Fibroblast of the aortic adventitia (primary cell): ENCODE measurements at places on chromosomes 6 and 20.

GRCh38 chr6:120147071-120147871, 797.7 kb upstream of the MAN1A1 start:
- DNase-seq, result no peak

DNA sequence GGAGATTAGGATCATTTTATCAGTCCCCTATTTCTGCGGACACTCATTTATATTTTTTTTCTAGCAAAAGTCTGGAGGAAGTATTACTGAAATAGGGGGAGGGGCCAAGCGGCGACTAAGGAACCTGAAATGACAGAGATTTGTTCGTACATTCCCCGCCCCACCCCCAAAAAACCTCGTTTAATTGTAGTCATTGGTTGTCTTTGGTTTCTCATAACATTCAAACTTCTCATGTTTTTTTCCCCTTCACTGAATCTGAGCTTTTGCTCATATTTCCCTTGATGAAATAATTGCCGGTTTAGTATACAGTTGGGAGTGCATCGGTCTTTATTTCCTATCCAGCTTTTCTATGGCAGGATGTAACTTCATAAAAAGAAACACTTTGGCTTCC, 768 bp upstream of the FYN start:
- no peak for DNase-seq

DNA sequence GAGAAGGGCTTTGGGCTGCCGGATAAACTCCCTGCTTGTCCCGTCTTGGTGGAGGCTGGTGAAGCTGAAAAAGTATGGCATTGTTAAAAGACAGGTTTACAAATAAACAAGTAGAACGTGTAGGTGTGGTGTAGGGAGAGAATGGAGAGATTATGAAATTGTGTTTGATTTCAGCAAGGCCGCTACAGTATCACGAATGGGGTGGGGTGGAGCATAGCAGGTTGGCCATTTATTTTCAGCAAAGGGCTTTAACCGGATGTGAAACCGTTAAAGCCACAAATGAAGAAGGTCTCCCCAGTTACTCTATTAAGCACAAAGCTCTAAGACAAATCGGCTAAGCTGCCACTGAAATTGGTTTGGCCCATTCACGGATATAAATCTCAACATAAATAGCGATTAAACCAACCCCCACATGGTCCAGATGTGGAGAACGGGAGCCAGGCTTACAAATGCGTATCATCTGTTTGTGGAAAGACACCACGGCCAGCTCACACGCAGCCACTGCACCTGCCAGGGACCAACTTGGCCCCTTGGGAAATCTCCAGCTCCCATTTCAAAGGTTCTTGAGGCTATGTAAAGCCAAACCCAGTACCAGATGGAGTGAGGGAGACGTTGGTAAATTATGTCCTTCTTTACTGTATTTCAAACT, 94.0 kb downstream of the ZMYND8 start:
- no peak for DNase-seq

GRCh38 chr6:41824571-41825569, 37.4 kb downstream of the TOMM6 start:
- no peak for DNase-seq

- no peak for DNase-seq
These were observed 3.9 kb downstream of the CDH26 start for GRCh38 chr20:59962155-59962554.

GRCh38 chr20:1462834-1463233, 3.8 kb downstream of the NSFL1C start:
- no peak for DNase-seq

DNA sequence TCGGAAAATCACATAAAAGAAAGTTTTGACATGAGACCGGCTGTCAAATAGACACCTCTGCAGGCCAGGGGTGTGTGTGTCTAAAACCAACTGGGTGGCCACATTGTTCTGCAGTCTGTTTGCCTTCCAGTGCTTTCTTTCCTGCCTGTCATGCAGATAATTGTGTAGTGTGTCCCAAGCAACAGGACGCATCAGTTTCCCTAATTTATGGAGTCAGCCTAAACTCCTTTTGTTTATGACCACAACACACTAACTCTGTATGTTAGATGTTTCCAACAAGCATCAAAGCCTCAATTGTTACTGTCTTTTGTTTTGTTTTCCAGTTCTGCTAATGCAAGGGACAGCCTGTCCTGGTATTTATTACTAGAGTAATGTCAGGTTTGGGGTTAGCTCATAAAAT, 205.7 kb downstream of the ATXN1 start:
- no peak for DNase-seq

GRCh38 chr6:111564482-111564945, 41.2 kb downstream of the TRAF3IP2 start:
- peak; percentile 43 for DNase-seq

- no peak for DNase-seq
These were observed 125.3 kb upstream of the PROKR2 start for GRCh38 chr20:5442101-5442500.

DNA sequence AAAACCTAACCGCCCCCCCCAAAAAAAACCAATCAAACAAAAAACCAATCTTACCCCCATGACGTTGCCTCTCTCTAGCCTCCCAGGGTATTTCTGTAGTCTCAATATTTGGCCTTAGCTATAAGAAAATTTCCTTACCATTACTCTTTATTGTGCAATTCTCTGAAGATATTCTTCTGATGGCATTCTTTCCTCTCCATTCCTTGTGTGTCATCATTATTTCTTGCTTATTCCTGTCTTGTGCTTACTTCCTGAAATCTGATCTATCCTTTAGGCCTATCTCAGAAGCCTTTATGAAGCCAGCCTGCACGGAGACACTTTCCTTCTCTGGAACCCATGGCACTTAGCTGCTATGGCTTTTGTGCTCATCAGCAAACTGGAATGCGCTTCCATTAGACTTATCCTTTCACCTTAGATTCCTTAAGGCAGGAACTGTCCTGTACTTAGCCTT, 65.9 kb upstream of the DDR1 start:
- peak; percentile 91 for DNase-seq

DNA sequence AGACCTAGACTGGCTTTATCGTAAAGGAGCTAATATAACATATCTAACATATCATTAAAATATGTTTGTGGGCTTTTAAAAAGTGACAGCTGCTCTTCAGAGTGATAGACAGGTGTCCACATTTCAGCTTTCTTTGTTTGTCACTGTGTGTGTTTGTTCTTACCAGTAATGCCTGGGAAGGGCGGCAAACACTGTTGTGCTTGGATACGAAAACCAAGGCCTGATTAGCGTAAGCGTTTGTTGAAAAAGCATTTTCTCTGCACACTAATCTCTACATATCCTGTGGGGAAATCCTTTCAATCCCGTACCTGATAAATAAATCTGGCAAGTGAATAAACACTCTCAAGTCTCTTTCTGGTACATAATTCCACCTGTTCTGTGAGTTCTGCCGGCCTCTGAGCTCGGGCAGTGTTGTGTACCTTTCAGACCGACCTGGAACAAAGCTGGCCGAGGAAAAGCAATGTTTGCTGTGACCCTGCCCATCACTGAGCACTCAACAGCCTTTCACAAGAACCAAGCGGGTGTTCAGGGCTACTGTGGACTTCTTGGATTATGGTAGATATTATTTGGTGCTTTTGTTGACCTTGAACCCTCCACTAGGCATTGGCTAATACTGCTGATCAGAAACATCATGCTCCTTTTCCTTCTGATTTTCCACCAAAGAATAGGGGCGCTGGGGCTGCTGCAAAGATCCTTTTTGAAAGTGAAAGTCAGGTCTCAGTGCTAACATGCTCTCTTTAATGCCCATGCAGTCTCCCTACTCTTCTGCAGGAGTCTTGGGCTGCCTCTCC, 100.4 kb downstream of the CD83 start:
- no peak for DNase-seq

GRCh38 chr6:109628158-109629000, 62.6 kb downstream of the AK9 start:
- no peak for DNase-seq

GRCh38 chr6:142387997-142388815, 86.4 kb downstream of the ADGRG6 start:
- DNase-seq, result peak; percentile 81

DNA sequence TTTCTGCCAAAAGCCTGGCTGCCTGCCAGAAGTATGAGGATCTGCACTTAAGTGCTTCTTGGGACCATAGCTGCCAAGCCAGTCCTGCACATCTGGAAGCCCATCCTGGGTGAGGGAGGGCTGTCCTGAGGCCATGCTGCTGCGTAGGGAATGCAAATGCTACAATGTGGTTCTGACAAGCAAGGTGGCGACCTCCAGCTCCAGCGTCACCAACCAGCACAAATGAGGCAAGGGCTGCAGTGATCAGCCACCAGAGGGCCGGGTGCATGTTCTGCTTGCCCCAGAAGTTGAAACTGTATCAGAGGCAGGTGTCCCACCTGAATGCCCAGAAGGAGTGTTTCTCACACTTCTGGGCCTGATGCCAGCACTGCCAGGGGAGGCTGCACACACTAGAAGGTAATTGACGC, 99.1 kb upstream of the KCNQ5 start:
- no peak for DNase-seq

- peak; percentile 47 for DNase-seq
These were observed 113.9 kb downstream of the EDN1 start for GRCh38 chr6:12403947-12404647.

DNA sequence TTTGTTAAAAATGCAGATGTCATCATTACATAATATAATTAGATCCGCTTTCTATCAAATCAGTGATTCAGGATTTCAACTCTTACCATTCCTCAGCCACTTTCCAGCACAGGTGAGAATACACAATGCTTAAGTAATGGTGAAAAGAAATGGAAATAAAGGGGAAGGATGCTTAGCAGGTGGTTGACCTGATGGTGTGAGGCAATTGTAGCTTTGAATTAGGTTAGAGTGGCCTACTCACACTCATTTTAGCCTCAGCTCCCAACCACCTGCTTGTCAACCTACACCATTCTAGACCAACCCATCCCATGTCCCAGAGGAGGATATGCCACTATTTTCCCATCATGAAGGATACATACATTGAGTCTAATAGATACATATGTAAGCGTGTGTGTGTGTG, 138.1 kb downstream of the DNAH8 start:
- DNase-seq, result no peak

DNA sequence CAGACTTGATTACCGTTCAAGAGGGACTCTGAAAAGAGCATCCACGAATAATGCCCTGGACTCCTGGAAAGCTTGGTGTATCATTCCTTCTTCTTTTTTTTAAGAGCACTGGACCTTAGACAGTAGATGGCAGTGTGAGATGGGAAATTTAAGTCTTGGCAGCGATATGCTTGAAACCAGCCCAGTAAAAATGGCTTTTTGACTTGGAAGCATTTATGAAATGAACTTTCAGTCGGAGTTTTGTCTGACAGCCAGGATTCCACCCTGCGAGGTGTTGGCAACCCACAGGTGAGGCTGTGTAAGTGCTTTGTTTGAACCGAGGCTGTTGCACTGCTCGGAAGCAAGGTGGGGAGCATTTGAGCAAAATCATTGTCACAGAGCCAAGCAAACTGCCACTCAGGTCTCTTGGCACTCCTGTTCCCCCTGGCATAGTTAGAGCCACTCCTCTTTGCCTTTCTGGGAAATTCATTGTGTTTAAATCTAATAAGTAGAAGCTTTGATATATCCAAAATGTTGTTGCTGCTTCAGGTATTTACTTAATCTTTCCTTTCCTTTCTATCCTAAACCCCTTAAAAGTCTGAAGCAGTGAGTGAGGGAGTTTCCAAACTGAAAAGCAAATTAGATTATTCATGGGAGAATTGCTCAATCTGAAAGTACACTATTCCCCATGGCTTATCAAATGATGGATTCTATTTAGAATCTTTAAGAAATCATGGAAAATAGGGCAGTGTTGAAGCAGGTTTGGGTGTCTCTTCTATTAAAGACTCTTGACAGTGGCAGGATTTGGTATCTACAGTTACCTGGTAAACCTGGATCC, 272.8 kb upstream of the SLC35B3 start:
- DNase-seq, result no peak

- peak; percentile 4 for DNase-seq
These were observed 33.8 kb upstream of the AKAP12 start for GRCh38 chr6:151205721-151206600.

DNA sequence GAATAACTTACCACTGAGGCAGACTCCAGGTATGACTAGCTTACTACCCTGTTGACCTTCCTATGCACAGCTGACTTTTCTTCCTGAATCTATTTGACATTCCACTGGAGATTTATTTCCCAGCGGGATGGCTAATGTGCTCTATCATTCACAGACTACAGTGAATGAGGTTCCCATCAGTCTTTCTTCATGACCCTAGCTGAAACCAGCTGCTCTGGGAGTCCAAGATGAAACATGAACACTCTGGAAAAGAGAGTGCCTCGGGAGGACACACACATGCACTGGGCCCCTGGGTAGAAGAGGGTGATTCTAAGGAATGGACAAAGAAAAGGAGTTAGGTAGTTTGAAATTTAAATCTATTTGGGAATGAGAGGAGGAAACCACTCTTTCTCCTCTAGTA, 82.6 kb upstream of the DST start:
- DNase-seq, result no peak

DNA sequence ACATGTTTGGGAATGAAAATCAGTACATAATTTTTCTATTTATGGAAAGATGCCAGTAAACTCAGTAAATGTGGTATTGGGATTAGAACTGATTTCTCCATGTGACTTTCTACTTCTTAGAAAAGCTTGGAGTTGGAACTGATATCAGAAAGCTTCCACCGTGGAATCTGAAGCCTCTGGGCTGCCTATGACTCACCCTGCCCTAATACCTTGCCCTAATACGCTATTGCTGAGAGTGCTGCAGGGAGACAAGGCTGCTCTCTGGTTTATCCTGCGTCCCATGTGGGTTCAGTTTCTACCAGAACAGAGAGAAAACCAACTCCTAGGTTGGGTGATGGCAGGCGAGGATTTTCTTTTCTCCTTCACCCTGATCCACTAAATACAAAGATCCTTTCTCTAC, 3.3 kb upstream of the STMND1 start:
- DNase-seq, result peak; percentile 19

DNA sequence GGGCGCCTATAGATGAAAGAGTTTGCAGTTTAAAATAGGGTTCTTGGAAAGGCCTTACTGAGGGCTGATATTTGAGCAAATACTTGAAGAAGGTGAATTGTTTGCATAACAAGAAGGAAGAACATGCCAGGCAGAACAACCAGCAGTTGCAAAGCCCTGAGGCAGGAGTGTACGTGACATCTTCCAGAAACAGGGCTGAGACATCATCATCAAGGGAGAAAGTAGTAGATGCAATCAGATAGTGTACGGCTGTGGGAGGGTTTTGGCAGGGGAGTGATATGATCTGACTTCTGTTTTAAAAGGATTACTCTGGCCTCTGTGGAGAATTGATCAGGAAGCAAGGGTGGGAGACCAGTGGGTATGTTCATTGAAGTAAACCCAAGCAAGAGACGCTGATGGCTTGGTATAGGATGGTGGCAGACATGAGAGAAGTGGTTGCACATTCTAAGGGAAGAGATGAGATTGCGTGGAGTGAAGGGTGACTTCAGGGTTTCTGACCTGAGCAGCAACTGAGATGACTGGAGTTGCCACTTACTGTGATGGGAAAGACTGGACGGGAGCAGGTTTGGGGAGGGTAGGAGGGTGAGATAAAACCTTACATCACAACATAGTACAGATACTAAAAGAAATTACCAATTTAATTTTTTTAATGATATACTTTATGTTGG, 28.8 kb downstream of the RIOK1 start:
- no peak for DNase-seq
